ENCODE measurements at places on chromosomes 11 and 22. TPM values are rescaled to one million over a fixed set of nuclear protein-coding genes. Genes with fewer than 3 reads are reported as not detected.

MRGPRX3 gene
- not detected for total RNA-seq

ADM2 gene
- total RNA-seq = 2.2 TPM

CABP4 gene
- total RNA-seq = 0.58 TPM

ACRV1 gene
- not detected for total RNA-seq

PRAME gene
- total RNA-seq = 0.12 TPM

NLRP14 gene
- total RNA-seq = 0.99 TPM

HBB gene
- total RNA-seq = 1,761 TPM

MS4A12 gene
- not detected for total RNA-seq

SAC3D1 gene
- total RNA-seq = 7.8 TPM

TRPM5 gene
- 1.1 TPM for total RNA-seq

ALDH3B2 gene
- total RNA-seq = 2.1 TPM
